Vagina (tissue), 2 donors: ENCODE measurements at places on chromosomes 1 and 21.
A peak's percentile ranks its signal among the peaks of the same experiment; 100 is the strongest.

- DNase-seq = no peak
These were observed 1126.1 kb downstream of the KCNT2 start for GRCh38 chr1:195482137-195482536.

DNA sequence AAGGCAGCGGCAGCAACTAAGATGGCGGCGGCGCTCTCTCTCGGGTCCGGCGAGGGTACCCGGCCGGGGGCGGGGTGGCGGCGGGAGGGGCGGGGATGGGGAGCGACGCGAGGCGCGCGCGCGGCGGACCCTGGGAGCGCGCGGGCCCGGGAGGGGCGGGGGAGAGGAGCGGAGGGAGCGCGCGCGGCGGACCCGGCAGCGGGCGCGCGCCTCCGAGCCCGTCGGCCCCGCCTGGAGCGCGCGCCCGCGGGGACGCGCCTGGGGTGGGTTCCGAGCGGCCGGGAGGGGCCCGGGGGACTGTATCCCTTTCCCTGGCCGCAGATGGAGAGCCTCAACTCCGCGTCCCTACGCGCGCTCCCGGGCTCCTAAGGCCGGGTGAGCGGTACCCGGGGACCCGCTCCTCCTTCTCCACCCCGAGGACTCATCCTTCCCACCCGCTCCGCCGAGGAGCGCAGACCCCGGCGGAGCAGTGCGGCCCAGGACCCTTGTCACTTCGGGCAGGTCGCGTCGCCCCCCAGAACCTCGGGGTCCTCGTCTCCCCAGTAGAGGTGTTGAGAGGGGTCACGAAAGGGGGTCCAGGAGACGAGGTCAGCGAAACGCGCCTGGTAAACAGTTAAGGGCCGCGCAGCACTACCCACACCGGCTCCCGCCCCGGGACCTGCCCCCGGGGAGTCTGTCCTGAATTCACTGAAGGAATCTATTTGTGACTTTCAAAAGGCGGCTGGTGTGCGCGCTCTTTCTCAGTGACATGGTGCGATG is at the start of gene CLSTN1:
Gene CLSTN1 (minus strand): TSS at position 23 of the 759 bp plus-strand sequence. CDS start 232 bp downstream, outside the sequence.
- DNase-seq = no peak

DNA sequence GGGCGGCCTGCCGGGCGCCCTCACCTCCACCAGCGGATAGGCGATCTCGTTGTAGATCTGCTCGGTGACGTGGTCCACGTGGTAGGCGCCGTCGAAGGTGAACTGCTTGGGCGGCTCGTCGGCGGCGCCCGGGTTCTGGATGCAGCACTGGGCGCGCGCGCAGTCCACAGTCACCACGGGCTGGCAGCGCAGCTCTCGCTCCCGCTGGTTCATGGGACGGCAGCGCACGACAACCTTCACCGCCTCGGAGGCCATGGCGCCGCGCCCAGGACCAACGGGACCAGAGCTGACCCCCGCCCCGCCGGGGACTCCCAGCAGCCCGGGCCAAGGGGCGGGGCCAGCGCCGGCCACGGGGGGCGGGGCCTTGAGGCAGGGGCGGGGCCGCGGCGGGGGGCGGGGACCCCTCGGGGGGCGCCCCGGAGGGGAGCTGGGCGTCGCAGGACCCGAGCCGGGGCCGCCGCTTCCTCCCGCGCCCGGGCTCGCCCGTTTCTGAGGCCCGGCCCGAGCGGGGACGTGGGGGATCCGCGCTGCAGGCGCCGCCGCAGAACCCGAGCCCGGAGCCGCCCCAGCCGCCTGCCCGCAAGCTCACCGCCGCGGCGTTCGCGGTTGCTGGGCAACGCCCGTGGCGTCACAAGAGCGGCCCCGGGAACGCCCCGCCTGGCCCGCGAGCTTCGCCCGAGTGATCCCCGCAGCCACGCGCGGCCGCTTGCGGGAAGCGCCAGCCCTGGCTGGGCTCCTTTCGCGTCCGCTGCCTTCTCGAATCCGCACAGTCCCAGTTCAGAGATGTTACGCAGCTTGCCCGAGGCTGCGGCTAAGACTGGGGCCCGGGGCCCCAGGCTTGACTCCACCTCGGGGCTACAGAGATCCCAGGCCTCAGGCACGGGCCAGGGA is at the start of gene KIF17:
Gene KIF17 (minus strand): TSS at position 556 of the 891 bp plus-strand sequence. CDS start 301 bp downstream, at position 255.
- DNase-seq = no peak

DNA sequence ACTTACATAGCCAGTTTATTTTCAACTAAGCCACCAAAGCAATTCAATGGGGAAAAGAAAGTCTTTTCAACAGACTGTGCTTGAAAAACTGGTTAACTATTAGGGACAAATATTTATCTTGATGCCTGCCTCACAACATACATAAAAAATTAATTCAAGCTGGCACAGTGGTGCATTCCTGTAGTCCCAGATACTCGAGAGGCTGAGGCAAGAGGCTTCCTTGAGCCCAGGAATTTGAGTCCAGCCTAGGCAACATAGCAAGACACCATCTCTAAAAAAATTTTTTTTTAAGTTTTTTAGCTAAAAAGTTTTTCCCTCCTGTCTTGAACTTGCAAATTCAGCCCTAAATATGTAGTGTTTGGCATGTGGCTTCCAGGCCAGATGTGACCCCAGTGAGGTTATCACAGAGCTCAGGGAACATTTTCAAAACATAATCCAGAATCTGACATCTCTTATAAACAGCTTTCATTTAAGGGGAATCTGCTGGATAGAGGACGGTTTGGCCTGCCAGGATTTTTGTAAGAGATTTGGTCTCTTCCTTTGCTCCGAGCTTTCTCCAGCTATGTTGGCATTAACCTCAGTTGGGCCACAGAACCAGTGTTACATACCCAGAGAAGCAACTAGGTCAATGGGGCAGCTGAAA is 46.4 kb downstream of the COL6A1 start:
- DNase-seq = peak; percentile 91

- DNase-seq = no peak
These were observed 214.5 kb downstream of the TBX15 start for GRCh38 chr1:118773656-118774055.

- DNase-seq = no peak
These were observed 56.7 kb downstream of the PLPP3 start for GRCh38 chr1:56522680-56523079.

DNA sequence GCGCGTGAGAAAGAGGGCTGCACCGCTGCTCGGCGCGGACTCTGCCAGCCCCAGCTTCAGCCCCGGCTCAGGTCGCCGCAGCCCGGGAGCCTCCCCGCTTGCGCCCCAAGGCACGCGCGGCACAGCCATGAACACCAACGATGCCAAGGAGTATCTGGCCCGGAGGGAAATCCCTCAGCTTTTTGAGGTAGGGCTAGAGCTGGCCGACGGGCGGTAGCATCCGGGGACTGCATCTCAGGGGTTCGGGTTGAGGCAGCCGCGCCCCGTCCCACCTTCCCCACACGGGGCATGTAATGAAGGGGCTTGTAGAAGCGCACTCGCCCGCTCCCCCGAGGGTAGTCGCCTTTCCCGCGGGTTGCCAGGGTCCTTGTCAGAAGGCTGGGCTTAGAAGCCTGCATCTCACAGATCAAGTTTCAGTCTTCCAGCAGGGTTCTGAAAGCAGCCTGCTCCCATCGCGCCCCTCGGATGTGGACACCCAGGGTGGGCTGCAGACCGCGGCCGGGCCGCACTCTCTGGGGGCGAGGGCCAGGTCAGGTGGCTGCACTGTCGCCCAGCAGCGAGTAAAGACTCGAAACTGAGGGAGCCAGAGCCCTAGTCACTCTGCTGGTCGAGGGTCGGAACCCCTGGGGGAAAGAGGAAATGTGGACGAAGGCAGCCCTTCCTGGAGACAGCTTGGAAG is 507 bp downstream of the AK5 start:
- DNase-seq = no peak

DNA sequence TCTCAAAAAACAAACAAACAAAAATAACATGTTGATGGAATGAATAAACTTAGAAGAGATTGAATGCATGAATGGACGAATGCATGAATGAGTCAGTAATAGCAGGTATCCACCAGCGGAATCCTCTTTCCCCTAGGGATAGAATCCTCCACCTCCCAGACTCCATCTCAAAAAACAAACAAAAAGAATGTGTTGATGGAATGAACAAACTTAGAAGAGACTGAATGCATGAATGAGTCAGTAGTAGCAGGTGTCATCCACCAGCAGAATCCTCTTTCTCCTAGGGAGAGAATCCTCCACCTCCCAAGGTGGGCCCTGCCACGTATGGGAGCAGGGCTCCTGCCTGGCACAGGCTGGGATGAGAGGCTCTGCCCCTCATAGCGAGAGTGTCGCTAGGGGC is 26.8 kb upstream of the RNF19B start:
- DNase-seq = no peak
